Astrocyte of the cerebellum (primary cell): ENCODE measurements at places on chromosomes 6 and 20.
A peak's percentile ranks its signal among the peaks of the same experiment; 100 is the strongest.

- DNase-seq: no peak
These were observed 32.1 kb downstream of the PKIG start for GRCh38 chr20:44614525-44614924.

GRCh38 chr6:154956771-154957522 lies 38.2 kb upstream of the TIAM2 start:
- no peak for DNase-seq

DNA sequence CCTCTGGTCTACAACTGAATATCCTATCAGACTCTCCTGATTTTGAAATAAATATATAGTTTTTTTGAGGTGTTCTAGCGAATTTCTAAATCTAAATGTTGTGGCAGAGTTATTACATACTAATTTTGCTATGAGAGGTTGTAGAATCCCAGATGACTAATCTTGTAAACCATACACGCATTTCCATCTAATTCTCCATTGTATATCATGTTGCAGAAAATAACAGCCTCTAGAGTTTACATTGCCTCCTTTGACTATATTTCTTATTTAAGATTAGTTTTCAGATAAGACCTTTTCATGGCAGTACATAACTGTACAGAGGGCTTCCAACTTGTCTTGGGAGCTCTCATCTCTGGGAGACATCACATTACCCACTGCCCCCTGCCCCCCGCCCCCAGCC lies 22.9 kb downstream of the PTPN1 start:
- no peak for DNase-seq

DNA sequence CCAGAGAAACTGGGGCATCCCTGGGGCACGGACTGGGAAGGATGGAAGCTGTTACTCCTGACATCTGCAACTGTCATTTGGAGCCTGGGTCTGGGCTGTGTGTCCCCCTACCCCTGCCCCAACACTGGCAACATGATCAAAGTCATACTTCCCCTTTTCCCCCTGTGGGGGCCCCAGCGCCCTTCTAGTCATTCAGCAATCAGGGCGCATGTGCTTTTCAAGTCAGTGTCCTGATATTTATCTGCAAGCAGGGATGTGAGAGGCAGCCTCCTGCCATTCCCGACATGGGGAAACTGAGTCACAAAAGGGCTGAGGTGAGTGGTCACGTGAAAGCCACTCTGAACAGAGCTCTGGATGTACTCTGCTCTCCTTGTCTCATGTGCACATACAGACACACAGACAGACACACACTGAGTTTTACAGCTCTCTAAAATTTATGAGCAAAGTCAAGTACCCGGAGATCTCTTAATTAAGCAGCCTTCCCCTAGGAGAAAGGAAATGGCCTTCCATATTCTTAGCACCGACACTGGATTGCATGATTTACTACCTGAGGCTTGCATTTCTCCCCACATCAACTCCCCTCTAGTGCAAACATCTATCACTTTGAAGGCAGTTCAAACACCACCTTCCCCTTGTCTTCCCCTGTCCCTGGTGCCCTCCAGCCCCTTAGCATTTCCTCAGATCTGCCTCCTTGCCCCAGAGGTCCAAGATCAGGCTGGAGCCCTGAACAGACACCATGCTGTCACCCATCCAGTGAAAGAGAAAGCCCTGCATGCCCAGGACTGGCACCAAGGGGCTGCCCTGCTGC lies 170.7 kb downstream of the CDC5L start:
- no peak for DNase-seq

- peak; percentile 49 for DNase-seq
These were observed 11.5 kb upstream of the ZNF133 start for GRCh38 chr20:18276821-18277220.

DNA sequence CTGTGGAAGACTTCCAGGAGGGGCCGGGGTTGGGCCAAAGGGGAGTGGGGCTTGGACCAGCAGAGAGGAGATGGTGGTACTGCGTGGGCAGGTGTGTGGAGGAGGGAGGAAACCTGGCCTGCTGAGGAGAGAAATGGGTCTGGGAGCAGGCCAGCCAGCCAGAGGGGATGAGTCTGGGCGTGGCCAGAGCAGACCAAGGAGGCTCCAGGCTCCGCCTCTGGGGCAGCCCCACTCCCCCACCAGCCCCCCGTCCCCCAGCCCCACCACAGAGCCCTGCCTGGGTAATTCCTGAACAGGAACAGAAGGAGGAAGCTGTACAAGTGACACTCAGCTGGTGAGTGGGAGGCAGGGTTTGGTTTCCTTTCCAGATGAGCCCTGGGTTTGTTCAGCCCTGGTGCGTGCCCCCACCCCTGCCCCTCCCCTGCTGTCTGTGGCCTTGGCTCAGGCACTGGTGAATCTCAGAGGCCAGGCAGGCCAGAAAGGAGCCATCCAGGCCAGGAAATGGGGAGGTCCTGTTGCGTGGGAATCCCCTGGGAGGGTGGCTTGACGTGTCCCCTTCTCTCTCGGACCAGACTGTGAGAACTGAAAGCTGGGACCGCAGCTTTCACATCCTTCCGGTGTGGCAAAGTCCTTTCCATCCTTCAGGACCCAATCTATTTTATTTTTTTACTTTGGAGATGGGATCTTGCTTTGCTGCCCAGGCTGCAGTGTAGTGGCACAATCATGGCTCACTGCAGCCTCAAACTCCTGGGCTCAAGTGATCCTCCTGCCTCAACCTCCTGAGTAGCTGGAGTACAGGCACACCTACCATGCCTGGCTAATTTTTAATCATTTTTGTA lies 9.4 kb upstream of the SRC start:
- DNase-seq: no peak

DNA sequence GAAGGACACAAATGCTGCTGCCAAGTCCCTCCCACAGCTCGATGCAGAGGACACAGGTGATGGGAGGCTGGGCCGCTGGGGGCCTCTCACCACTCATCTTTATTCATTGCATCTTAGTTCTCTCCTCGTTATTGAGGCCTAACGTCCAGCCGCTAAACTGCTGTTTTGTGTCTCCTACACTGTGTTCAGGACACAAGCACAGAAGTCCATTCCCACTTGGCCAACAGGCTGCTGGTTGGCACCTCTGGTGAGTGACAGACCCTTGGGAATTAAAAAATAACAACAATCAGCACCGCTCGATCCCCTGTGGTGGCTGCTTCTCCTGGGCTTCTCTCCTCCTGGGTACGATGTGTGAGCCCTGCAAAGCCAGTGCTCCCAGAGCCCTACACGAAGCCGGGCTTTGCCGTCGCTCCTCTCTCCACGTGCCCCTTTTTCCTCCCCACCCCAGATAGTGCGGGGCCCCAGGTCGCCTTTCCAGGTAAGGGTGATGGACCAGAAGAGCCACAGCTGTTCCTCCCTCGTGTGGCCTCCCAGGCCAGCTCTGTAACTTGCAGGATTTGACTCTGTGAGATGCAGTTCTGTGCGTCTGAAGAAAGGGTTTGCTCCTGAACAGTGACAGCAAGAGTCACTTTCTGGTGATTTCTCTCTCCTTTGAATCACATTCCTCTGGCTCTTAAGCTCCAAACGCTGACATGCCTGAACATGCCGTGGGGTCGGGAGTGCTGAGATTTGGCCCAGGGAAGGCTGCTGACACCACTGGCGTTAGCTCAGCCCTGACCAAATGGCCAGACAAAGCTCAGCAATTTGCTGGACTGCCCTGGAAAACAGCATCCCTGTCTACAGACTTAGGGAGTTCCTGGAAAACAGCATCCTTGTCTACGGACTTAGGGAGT lies 59.3 kb downstream of the DLL1 start:
- DNase-seq: no peak

- DNase-seq: no peak
These were observed 20.8 kb downstream of the MCM8 start for GRCh38 chr20:5971203-5971602.

GRCh38 chr20:3563548-3564177 lies 92.8 kb downstream of the ATRN start:
- DNase-seq: peak; percentile 20

DNA sequence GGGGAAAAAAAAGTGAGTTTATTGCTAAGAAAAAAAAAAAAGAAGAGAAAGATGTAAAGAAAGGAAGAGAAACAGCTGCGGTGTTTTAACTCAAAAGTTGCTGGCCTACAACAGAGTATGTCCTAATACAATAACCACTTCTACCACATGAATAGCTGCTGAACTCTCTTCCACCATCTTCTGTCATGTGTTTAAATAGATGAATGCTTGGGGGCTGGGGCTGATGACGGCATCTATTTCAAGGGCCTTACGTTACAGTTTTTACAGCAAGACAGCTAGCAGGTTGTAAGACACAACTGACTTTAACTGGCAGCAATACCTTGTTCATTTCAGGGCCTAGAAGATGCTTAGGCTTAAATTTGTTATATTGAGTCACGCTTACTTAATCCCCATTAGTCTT lies 50.4 kb downstream of the MAP3K7 start:
- no peak for DNase-seq

- no peak for DNase-seq
These were observed 141.1 kb upstream of the CITED2 start for GRCh38 chr6:139515511-139515910.

- DNase-seq: no peak
These were observed 39.9 kb downstream of the BMP6 start for GRCh38 chr6:7765575-7766325.

- no peak for DNase-seq
These were observed 148.4 kb upstream of the TOP1 start for GRCh38 chr20:40880063-40880728.

DNA sequence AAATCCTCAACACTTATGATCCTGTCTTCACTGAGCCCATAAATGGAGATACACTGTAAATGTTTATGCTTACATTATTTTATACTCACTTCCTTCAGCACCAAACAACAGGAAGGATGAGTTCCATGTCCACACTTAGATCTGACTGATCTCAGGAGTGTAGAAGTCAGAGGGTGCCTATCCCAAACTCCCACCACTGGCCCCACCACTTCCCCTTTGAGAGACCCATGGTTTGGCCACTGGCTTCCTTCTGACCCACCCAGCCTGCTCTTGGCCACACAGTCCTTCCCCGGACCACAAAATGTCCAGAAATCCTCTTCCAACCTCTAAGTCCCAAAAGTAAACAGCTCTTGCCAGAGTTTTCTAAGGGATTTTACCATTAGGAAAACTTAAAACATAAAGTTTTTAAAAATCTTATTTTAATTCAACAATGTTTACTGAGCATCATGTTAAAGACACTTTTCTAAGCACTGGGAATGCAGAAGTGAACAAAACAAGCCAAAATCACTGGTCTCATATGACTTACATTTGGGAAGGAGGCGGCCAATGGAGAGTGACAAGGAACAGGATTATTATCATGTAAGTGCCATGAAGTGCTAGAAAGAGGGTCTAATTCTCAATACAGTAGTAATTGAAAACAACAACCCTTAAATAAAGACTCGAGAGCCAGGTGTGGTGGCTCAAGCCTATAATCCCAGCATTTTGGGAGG lies 103.8 kb downstream of the NRSN1 start:
- no peak for DNase-seq

DNA sequence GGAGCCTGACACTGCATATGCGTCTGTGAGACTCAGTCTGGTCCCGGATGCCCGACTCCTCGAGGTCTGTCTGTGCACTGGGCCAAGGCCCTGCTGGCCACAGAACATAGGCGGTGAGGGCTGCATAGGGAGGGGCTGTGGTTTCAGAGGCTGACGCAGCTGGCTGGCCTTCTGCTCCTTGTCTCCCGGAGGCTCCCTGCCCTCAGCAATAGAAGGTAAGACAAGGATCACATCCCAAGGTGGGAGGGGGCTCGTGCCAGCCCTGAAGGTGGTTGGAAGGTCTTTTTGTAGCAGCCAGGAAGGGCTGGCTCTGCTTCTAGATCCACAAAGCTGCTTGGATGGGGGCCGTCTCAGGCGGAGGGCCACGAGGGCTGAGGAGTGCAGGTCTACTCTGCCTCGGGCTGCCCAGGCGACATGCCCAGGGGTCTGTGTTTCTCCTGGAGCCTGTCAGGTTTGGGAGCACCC lies 239.8 kb upstream of the SULF2 start:
- peak; percentile 63 for DNase-seq

DNA sequence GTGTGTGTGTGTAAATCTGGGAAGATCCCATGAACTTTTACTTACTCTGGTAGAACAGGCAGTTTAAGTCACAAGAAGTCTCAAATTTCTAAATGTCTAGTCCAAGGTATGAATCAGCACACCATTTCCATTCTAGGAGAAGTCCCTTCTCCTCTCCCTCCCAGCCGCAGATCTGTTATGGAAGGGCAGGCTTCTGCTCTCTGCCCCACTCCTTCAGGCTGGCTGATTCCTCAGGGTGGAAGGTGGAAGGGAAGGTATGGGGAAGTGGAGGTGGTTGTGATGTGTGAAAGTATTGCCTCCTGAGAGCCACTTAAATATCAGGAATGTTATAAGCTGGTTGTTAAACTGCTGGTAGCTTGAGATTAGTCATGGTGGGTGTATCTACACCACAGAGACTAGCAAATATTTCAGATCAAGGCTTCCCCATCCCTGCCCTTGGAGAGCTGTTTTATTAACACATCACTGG lies 44.5 kb upstream of the LAMA4 start:
- DNase-seq: peak; percentile 80

GRCh38 chr6:27605401-27606342 lies 132.8 kb upstream of the ZNF184 start:
- DNase-seq: peak; percentile 16

DNA sequence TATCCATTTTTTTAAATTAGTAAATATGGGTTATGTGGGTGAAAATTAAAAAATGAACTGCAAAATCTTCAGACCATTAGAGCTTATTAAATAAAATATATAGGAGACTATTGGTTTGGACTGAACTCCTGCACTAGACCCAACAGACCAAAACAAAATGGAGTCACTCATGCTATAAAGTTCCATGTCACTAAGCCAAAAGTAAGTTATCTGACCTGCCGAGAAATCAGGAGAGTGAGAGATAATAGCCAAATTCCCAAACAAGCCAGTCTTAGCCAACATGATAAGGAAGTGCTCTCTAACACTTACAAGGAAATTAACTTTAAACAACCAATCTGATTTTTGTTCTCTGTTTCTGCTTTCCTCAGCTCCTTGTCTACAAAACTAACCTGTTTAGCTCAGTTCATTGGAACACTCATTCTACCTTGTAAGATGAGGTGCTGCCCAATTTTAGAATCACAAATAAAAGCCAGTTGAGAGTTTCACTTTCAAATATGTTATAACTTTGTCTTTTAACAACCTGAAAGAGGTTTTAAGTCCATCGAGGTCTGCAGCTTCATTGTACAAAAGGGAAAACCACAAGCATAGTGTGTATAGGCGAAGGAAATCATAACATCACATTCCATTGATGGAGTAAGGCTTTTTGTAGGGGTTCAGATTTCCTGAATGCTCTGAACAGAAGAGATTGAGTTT lies 220.5 kb downstream of the TENT5A start:
- no peak for DNase-seq

- DNase-seq: peak; percentile 8
These were observed 74.6 kb upstream of the THBS2 start for GRCh38 chr6:169328112-169328801.

GRCh38 chr20:11059659-11060058 lies 385.9 kb upstream of the JAG1 start:
- DNase-seq: no peak

GRCh38 chr6:3450888-3451287 lies 6.0 kb downstream of the SLC22A23 start:
- no peak for DNase-seq

DNA sequence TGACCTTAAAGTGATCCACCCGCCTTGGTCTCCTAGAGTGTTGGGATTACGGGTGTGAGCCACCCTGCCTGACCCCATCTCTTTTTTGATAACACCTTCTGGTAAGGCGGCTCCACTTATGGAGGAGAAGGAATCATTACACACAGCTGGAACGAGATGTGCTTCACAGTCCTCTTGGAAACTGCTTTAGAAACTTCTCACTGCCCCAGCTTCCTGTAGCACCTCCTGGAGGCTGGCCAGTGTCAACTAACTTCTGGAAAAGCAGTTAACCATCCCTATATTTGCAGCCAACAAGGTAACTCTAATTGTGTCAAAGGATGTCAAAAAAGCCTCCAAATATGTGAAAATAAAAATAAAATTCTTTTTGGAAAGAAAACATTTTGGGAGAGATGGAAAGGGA lies 48.8 kb upstream of the BCLAF1 start:
- no peak for DNase-seq
